ENCODE measurements at places on chromosomes 4 and X. TPM values are rescaled to one million over a fixed set of nuclear protein-coding genes. Genes with fewer than 3 reads are reported as not detected.

GRCh38 chr4:176437756-176438155, 118.0 kb downstream of the SPCS3 start:
- DNase-seq: no peak

DNA sequence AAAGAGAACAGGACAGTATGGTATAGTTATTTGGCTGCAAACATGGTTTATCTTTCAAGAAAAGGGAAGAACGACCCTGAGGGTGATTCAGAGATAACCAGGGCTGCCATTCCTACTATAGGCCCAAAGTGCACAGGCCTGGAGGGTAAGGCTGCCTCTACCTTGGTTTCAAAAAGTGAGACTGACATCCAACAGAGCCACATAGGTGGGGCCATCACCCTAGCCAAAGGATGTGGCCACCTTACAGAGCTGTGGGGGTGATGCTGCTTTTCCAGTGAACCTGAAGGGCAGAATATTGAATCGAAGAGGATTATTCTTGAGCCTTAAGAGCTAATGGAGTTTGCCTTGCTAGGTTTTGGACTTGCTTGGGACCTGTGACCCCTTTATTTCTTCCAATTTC, 15.7 kb downstream of the SH2D1A start:
- DNase-seq: no peak

- no peak for DNase-seq
Measured at GRCh38 chr4:129110931-129111330, 15.0 kb downstream of the C4orf33 start.

DNA sequence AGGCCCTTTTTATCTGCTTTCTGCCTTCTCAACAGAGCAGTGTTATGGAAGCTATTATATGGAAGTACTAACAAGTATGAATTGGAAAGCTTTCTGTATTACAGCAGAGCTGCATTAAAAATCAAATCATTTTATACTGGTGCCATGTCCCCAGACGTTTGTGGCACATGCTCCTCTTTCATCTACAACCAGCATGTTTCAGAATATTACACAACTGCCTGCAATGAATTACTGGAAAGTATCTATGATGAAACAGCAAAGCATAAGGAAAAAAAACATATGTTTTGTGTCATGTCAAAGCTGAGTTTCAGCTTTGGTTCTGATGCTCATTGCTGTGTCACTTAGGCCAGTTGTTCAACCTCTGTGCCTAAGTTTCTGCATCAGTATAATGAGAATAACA, 576.8 kb downstream of the GBA3 start:
- no peak for DNase-seq

- no peak for DNase-seq
Measured at GRCh38 chrX:19097553-19098283, 24.6 kb downstream of the ADGRG2 start.

DNA sequence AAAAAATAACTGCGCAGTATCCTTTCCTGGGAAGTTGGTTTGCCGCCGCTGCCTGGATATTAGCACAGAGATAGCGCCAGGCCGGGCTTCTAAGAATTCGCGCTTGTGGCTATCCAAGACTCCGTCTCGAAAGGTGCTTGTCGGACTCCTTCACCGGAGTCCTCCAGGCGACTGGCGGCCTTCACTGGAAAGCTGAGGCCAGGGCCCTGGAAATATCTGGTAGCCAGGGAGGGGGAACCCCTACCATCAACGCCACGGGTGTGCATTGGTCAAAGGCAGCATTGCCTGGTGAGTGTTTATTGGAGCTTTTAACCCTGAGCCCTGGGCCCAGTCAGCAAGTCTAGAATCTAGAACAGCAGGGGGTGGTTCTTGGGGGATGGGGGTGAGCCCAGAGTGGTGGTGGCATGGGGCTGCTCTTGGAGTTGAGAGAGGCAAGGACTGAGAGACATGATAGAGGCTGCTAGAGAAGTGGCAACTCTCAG, 577 bp upstream of the PIM2 start:
- no peak for DNase-seq

GRCh38 chrX:64850371-64851082, 125.7 kb downstream of the ZC4H2 start:
- no peak for DNase-seq

GRCh38 chr4:88533937-88534750, 10.6 kb upstream of the PYURF start:
- no peak for DNase-seq

DNA sequence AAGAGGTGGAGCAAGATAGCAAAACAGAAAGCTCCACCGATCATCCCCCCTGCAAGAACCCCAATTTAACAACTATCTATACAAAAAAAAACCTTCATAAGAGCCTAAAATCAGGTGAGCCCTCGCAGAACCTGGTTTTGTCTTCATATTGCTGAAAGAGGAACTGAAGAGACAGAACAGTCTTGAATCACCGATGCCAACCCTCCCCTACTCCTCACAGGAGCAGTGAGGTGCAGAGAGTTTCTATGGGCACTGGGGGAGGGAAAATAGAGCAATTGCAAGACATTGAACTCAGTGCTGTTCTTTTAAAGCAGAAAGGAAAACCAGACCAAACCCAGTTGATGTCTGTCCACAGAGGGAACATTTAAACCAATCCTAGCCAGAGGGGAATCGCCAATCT, 1370.3 kb downstream of the FAM133A start:
- no peak for DNase-seq

DNA sequence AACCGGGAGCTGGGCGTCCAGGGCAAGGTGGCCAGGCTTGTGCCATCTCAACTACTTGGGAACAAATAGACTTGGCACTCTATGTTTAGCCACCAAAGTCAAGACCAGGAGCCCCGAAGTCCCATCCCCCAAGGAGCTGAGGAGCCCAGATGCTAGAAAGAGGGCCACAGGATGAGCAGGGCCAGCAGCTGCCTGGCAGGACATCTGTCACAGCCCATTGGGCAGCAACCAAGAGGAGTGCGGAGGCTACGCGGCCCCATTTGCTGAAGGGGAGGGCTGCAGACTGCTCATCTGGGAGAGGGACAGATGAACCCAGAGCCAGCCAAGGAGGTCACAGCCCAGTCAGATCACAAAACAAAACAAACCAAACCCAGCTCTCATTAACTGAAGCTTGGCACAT, 22.9 kb upstream of the SOWAHD start:
- no peak for DNase-seq

DNA sequence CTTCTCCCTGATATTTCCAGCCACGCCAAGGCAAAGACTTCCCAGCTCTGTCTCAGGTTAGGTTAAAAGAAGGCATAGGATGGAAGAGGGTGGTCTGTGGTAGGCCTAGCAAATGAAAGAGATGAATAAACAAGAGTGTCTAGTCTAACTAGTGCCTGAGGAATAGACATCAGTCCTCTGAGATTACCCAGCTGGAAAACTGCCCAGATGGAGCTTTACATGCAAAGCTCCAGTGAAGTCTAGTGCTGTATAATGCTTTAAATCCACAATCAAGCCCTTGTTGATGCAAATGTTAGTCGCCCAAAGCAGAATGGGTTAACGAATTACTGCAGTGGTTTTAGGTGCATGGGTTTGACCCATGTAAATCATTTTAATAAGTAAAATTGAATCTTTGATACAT, 24.8 kb upstream of the GUCY1B1 start:
- no peak for DNase-seq

GRCh38 chr4:111128327-111128726, 505.4 kb upstream of the PITX2 start:
- DNase-seq: no peak

GRCh38 chrX:118349188-118349587, 3.3 kb downstream of the WDR44 start:
- no peak for DNase-seq

- no peak for DNase-seq
Measured at GRCh38 chrX:20067709-20068561, 48.8 kb downstream of the MAP7D2 start.

GRCh38 chr4:171834640-171835039, 21.4 kb downstream of the GALNTL6 start:
- DNase-seq: no peak

DNA sequence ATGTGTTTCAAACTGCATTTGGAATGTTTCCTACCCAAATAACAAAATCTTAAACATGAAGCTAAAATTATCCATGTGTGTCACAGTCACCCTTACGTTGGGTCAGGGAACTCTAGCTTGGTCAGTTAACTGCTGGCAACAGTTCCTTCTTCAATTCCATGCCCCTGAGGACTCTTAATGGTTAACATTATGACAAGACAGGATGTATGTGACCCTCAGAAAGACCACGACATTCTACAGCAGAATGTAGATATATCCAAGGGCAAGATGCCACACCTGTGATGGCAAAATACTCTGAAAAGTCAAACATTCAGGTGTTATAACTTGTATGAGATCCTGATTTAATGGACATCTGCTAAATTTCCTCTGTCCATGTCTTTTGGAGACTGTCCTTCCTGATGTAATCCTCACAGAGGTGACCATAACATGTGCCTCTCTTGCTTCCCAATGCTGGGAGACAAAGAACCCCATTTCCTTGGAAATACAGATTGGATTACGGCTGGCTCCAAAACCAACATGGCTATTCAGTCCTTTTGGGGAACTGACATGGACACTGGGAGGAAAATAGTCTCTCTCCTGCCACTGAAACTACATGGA, 39.1 kb downstream of the YTHDC1 start:
- no peak for DNase-seq

DNA sequence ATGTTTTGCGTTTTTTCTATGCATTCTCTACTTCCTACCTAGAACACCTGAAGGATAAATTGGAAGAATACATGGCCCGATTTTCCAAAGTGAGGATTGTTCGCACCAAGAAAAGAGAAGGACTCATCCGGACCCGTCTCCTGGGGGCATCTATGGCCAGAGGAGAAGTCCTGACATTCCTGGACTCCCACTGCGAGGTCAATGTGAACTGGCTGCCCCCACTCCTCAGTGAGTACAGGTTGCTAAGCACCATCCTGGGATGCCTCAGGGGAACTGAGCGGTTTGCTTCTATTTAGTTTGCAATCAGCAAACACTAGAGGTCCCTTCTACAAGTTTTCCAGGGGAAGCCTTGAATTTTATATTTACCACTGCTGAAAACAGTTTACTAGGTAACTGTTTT, 359.3 kb upstream of the GALNT7 start:
- DNase-seq: no peak

DNA sequence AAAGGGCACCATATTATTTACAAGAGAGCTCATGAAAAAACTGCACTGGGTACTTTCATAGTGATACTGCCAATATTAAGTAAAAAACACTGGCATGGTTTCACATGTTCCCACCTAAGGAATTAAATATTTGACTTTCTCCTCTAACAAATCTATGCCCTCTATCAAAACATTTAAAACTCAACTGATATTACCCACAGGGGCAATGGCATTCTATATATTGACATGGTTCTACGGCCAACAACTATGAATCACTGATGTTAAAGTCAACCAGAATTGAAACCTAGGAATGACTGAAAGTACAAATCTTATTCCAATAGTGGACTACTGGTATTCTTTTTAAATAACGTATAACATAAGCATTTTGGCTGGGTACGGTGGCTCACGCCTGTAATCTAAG, 28.2 kb downstream of the PHKA2 start:
- no peak for DNase-seq

- no peak for DNase-seq
Measured at GRCh38 chr4:177473991-177474390, 31.8 kb upstream of the AGA start.

DNA sequence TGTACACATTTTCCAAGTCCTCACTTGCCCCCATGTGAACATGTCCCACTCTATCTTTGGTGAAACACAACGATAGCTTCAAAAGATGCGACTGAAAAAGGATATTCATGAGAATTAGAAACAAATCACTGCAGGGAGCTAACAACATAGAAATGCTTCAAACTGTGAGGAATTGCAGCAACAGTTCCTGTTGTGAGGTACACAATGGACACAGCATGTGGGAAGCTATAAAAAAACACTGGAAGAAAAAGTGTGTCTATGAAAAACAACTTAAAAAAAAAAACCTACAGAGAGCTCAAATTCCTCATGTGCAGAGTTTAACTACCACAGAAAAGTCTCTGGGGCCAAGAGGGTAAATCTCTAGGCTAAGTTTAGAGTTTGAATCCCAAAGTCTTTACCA, 51.6 kb upstream of the BLTP1 start:
- DNase-seq: no peak

DNA sequence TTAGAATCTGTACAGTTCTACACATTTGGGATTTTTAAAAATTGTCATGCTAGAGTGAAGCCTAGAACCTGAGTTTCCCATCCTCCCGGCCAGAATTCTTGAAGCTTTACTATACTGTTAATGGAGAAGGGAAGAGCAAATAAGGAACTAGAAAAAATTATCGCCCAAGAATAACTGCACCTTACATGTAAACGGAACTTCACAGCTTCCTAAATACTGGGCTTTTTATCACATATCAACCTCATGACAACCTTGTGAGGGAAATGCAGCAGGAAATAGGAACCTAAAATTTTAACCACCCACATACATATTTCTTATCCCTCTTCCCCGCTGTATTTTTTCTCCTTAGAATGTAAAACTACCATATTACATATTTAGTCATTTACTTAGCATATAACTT, 19.3 kb downstream of the ARHGEF9 start:
- DNase-seq: no peak

GRCh38 chrX:28638775-28639174, 51.5 kb downstream of the IL1RAPL1 start:
- DNase-seq: no peak

DNA sequence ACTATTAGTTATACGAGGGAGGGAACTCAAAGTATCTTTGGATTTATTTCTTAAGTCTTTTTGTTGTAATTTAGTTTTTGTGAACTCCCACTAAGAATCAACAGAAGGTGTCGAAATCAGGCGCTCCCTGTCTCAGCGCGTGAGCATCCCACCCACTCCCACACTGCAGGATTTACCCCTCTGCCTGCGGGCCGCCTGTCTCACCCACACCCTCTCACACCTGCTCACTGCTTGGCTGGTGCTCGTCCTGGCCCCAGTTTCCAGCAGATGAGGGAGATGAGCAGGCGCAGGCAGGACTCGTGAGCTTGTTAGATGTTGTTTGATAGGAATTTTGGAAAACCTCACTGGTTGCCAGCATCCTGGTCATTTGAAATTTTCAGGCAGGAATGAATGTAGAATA, 20.8 kb upstream of the HGFAC start:
- DNase-seq: no peak

- DNase-seq: no peak
Measured at GRCh38 chr4:8459867-8460445, 19.4 kb downstream of the TRMT44 start.

GRCh38 chr4:76943790-76944189, 5.8 kb upstream of the SEPTIN11 start:
- DNase-seq: no peak

SPARCL1 gene
- 4.0 TPM for total RNA-seq

MAGEE1 gene
- 3.4 TPM for total RNA-seq

DMP1 gene
- total RNA-seq: not detected

C4orf36 gene
- 0.51 TPM for total RNA-seq

NSUN7 gene
- total RNA-seq: 2.4 TPM

TECRL gene
- not detected for total RNA-seq

MAB21L2 gene
- 72.1 TPM for total RNA-seq

SYP gene
- total RNA-seq: 1.5 TPM

BTK gene
- not detected for total RNA-seq

CLCN5 gene
- total RNA-seq: 13.1 TPM

FATE1 gene
- not detected for total RNA-seq

ABLIM2 gene
- total RNA-seq: 0.31 TPM

CC2D2A gene
- total RNA-seq: 31.2 TPM

SH2D1A gene
- total RNA-seq: not detected

Data from osteocyte (in vitro differentiated cells).